M059J (cell line): ENCODE measurements at places on chromosomes 7 and 10. TPM values are rescaled to one million over a fixed set of nuclear protein-coding genes. Genes with fewer than 3 reads are reported as not detected.

Gene MEOX2
- not detected in 2 replicates for total RNA-seq

- no peak for DNase-seq
These were observed 104.3 kb downstream of the TCERG1L start for GRCh38 chr10:131207176-131207575.

- DNase-seq, result no peak
These were observed 79.7 kb downstream of the GRK5 start for GRCh38 chr10:119286983-119287633.

GRCh38 chr10:2986391-2986801 lies 81.0 kb upstream of the PFKP start:
- DNase-seq, result no peak

- no peak for DNase-seq
These were observed 108.7 kb downstream of the LARP4B start for GRCh38 chr10:822661-823367.

GRCh38 chr7:137606061-137606674 lies 240.6 kb downstream of the DGKI start:
- DNase-seq, result peak; percentile 60

DNA sequence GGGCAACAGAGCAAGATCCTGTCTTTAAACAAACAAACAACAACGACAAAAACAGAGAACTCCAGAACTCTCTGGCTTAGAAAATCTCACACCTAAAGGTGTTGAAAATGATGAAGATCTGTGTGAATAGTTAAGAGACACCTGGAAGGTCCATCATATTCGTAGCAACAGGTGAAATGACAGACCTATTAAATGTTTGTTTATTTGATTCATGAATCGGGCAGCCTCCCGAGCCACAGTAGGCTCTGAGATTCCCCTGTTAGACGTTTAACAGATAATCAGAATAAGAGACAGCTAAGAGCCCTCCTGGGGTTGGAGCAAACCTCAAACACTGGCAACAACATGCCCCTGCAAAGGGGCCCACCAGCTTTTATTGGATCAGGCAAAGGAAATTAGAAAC lies 103.7 kb downstream of the LCOR start:
- DNase-seq, result no peak

GRCh38 chr7:135321556-135321955 lies 87.9 kb downstream of the STRA8 start:
- peak; percentile 48 for DNase-seq

GRCh38 chr7:134031835-134032617 lies 95.1 kb upstream of the LRGUK start:
- no peak for DNase-seq
